Regular cardiac myocyte (primary cell): ENCODE measurements at places on chromosomes 1 and 21. TPM values are rescaled to one million over a fixed set of nuclear protein-coding genes. Genes with fewer than 3 reads are reported as not detected.

Gene SNAPIN
- total RNA-seq, result 61.7 and 69.8 TPM in 2 replicates

Gene ZBED6
- 10.0 and 12.4 TPM in 2 replicates for total RNA-seq

Gene SLC5A9
- not detected in 2 replicates for total RNA-seq

Gene LYPLAL1
- total RNA-seq, result 22.6 and 45.4 TPM in 2 replicates

Gene PROX1
- 0.28 and 0.38 TPM in 2 replicates for total RNA-seq

Gene TAS1R1
- total RNA-seq, result not detected in 2 replicates
